ENCODE measurements at places on chromosomes 2 and 18.

DNA sequence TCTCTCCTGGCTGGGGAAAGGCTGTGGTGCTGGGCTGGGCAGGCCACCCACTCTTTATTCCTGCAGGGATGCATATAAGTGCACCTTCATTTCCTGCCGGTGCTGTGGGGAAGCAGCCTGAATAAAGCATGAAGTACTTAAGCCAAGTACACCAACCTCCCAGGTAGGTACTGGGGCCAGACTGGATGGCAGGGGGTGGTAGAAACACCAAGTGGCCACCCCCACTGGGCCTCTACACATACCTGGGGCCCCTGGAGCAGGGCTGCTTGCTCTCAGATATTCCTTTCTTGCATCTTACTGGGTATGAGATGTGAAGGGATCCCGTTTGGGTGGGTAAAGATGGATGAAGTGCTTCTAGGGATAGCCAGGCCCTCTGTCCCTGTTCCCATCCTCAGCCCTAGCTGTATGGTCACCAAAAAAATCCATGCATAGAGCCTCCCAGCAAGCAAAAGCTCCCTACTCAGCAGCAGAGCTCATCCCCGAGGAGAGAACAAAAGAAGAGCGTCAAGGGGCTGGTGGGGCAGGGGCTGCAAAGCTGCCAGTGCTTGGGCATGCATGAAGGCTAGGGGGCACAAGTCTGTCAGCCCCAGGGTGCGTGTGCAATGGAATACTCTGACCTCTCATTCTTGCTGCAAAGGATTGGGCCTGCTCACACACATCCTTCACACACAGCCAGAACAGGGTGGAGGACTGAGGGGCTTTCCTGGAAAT lies 22.0 kb downstream of the CCT7 start:
- DNase-seq: no peak

- no peak for DNase-seq
These were observed 9.2 kb downstream of the TGIF1 start for GRCh38 chr18:3458952-3459853.

- DNase-seq: no peak
These were observed 299.7 kb downstream of the TNS1 start for GRCh38 chr2:217703102-217703501.

DNA sequence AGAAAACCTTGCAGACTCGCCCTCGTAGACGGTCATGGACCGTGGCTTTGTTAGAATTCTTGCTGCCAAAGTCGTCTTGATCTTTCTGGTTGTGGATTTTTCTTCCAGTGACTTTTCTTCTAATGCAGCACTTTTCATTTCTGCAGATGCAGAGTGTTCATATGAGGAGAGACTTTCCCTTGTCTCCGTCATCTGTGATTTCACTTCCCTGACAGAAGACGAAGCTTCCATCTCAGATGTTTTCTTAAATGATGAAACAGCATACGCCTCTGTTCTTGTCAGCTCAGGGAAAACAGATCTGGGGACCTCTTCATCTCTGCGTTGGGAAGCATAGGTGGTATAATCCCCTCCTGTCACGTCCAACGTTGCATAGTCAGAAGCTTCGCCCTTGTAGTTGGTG lies 50.9 kb downstream of the PLEKHA3 start:
- no peak for DNase-seq

DNA sequence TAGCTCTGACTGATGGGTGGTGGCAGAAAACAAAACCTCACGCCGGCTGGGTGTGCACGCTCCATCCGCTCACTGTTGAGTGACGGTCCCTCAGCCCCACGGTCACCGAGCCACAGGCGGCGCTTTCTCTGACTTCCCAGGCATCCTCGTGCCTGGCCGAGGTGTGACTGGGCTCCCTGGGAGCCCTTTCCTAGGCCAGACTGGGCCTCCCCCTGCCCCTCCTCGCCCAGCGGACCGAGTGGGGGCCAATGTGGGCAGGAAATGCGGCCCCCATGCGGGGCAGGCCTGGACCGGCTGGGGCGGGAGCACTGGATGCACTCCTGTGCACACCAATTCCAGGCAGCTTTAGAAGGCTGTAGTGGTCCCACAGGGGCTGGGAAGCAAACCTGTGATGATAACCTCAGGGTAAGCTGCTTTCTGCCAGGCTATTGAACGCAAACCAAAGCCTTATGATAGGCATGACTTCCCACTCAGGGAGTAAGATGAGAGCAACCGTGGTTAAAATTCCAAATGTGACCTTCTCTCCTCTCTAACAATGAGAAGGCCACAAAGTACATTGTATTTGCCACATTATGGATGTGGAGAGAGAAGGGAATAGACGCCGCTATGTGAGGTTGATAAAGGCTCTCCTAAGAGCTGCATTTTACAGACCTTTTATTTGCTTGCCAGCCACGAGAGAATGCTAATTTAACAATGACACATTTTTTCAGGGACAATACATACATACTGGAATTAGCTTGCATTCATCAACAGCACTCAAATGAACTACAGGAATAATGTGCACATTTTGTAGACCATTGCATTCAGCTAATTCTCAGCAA lies 83.9 kb upstream of the PGAP1 start:
- no peak for DNase-seq

DNA sequence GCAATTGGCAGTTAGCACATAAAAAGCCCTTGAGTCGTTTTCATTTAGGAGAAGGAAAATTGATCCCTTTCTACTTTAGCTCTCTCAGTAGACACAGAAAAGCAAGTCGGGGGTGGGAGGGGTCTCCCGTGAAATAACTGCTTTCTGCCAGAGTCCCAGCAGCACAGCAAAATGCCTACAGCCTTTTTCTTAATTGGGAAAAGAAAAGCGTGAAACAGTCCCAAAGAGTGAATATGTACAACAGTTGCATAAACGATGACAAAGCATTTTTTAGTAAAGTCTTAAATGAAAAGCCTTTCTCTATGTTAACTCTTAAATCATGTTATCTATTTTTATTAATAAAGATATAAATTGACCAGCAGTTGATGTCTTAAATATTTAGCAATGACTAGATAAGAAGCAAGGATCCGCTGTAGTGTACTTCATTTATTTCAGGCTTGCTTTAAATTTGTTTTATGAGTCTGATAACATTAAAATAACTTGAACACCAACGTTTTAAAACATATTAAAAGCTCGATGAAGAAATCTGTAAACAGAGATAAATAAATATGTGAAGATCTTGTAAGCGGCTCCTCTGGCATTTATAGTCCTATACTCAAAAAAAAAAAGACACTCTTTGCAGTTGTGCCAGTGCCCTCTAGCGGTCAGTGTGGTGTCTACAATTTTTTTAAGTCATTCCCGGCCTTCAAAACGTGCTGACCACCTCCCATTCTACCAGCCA lies 42.3 kb upstream of the ATIC start:
- peak; percentile 41 for DNase-seq

- DNase-seq: no peak
These were observed 156.6 kb downstream of the TXNL1 start for GRCh38 chr18:56481751-56482150.

- DNase-seq: no peak
These were observed 74.1 kb upstream of the GLI2 start for GRCh38 chr2:120661551-120661950.

GRCh38 chr2:75055820-75056675 lies 97.6 kb downstream of the POLE4 start:
- DNase-seq: no peak

- DNase-seq: no peak
These were observed 58.1 kb downstream of the ROCK2 start for GRCh38 chr2:11286323-11286722.

DNA sequence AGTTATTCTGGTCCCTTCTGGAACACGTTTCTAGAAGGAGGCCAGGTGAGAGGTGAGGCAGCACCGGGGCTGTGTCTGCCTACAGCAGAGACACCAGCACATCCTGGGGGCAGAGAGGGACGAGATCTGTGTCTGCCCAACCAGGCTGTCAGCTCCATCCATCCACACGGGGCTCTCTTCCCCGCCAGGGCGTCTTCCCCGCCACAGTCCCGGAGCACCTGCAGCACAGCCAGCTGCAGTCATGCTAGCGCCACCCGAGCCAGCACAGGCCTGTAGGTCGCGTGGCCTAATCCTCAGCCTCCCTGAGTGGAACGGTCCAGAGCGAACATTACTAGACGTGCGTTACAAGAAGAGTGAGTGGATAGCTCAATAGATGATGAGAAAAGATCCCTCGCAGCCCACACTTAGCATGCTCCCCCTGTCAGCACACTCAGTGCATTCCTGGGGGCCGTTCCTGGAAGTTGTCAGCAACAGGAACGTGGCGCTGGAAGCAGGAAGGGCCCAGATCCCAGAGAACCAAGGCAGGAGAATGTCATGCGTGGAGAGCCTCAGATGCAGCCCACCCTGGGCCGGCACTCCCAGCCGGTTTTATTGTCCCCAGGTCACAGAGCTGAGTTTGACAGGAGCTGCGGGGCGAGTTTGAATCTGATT lies 179.0 kb downstream of the TWIST2 start:
- no peak for DNase-seq

GRCh38 chr18:48037481-48038271 lies 107.2 kb upstream of the SMAD2 start:
- no peak for DNase-seq

- no peak for DNase-seq
These were observed 277.4 kb downstream of the TDRD15 start for GRCh38 chr2:21401022-21401698.

DNA sequence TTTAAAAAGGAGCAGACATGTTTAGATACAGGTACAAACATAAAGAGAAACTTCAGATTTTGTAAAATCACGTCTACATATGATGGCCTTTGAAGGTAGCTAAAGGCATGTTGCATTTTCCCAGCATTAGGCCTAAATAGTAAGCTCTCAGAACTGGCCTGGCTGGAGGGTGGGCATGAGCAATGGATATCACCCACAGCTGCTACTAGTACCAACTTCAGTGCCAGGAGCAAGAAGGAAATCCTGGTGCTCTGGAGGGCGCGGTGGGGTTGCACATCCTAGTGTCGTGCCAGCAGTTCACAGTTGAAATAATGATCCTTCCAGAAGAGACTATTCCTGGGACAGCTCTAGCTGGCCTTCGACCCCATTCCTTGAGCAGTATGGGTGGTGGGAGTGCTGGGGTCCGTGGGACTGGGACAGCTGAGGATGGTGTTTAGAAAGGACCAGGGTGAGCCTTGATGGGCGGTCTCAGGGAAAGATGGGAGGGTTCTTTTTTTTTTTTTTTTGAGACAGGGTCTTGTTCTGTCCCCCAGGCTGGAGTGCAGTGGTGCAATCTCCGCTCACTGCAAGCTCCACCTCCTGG lies 4.9 kb downstream of the DES start:
- DNase-seq: no peak

GRCh38 chr2:38076710-38077430 lies 919 bp upstream of the CYP1B1 start:
- DNase-seq: peak; percentile 6

DNA sequence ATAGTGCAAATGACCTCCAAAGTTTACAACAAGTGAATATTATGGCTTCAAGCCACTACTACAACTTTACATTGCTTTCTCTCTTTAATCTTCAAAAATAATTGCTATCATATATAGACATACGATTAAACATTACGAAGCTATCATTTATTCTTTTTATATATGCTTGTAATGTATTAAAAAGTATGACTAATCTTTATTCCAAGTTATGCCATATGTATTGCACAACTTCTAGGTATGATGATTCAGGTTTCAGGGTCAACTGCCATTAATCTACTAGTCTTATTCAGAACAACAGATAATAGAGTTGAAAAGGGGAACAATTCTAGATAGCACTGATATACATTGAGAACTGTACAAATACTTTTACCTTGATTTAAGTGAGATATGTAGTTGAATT lies 506.2 kb upstream of the TMEFF2 start:
- no peak for DNase-seq

- DNase-seq: no peak
These were observed 62.1 kb upstream of the DYNAP start for GRCh38 chr18:54528942-54529376.

Data from activated CD4-positive, alpha-beta T cell treated with anti-CD3 and anti-CD28 coated beads, Interleukin-2, amount 50 U/mL, for 4 hours (primary cell).